ENCODE measurements at places on chromosomes 13 and 19.

GRCh38 chr13:49110122-49110912 lies 109.8 kb upstream of the MLNR start:
- peak; percentile 81 for DNase-seq

- no peak for DNase-seq
Observed at GRCh38 chr19:6528544-6529121, 2.2 kb upstream of the TNFSF9 start.

GRCh38 chr13:49097374-49097773 lies 121.7 kb downstream of the FNDC3A start:
- DNase-seq: no peak

- no peak for DNase-seq
Observed at GRCh38 chr19:36838784-36839324, 667 bp upstream of the ZNF790 start.

DNA sequence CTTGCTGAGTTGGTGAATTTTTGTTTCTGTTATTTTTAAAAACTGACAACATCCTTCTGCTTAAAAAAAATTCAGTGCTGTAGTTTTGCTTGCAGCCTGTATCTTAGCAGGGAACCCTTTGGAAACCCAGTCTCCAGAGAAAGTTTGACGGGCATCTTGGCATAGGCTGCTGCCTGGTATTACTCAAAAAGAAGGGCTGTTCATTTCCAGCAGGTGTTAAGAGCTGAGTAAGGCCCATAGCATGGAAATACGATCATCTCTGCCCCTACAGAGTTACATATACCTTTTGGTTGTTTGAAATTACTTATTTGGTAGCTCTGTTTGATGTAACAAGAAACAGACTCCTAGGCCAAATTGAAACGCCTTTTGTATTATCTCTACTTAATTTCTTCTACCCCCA lies 41.5 kb downstream of the URI1 start:
- DNase-seq: no peak

- DNase-seq: no peak
Observed at GRCh38 chr13:107493266-107493665, 722.1 kb downstream of the LIG4 start.

DNA sequence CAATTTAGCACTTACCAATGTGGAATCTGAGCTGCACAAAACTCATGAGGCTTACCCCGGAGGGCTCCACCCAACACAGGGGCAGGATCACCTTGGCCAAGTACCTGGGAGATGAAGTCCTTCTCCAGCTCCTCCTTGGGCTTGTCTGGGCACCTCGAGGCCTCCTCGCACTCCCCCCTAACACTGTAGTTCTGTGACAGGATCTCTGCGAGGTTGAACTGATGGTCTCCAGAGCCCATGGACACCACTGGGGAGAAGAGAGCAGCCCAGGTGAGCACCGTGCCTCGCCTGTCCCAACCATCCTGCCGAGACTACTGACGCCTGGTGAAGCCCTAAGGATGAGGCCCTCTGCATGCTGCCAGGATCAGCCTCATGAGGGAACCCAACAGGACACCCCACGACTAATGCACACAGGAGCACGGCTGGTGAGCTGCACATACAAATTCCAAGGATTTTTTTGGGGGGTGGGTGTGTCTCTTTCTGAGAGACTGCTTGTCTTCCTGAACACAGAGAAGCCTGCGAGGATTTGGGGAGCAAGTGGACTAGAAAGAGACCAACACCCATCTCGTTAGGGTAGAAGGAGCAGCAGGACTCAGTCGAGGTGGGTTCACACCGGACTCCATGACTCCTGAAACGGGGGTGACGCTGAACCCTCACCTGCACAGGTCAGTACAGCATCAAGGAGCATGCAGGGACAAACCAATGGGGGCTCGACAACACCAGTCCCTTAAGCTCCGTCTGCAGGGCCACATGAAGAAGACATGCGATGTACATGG lies 10.1 kb downstream of the MIER2 start:
- no peak for DNase-seq

DNA sequence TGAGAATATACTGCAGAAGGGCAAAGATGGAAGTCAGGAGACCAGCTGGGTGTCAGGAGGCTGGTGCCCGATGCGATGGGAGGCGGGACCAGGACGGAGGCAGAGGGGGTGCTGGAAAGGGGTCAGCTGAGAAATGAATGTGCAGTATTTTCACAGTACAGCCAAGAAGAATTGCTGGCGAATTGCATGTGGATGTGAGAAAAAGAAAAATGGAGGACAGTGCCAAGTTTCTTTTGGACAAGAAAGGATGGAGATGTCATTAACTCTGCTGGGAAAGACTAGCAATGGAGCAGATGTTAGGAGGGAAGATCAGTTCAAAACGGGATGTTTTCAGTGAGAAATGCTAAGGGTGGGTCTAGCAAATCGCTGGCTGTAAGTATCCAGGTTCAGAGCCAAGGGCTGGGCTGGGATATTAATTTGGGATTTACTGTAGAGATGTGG lies 7.0 kb downstream of the CRYL1 start:
- no peak for DNase-seq

GRCh38 chr13:29975283-29975682 lies 124.9 kb upstream of the UBL3 start:
- no peak for DNase-seq

DNA sequence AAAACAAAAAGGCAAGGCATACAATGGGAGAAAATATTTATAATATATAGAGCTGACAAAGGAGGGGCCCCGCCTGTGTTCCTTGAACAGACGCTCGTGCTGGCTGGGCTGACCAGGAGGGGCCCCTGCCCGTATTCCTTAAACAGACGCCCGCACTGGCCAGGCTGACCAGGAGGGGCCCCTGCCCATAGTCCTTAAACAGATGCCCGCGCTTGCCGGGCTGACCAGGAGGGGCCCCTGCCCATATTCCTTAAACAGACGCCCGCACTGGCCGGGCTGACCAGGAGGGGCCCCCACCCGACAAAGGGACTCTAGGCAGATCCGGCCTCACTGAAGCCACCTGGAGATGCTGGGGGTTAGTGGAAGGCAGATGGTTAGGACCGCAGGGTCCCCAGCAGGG lies 9.3 kb downstream of the ADPRHL1 start:
- DNase-seq: no peak

DNA sequence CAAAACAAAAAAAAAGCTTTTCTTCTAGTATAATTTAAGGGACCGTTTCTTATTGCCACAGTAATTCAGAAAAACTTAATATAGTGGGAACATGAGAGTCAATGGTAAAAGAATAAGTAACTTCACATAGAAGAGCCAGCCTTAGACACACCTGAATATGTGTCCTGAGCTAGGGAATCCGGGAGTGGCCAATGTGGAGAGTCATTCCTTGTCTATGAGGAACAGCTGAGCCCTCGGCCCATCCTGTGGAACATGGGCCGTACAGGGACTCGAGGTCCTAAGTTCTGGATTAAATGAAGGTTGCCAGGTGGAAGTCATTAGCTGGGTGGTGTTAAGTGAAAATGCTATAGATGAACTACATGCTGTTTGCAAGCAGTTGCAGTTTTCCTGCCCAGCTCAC lies 32.2 kb downstream of the EFNB2 start:
- no peak for DNase-seq

DNA sequence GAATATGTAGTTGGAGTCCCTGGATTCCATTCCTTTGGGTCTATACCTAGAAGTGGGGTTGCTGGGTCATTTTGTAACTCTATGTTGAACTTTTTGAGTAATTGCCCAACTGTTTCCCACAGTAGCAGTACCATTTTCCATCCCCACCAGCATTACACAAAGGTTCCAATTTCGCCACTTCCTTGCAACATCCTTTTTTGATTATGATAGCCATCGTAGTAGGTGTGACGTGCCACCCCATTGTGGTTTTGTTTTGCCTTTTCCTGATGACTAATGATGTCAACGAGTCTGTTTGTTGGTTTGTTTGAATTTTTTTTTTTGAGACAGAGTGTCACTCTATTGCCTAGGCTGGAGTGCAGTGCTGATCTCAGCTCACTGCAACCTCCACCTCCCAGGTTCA lies 3.3 kb upstream of the PEX11G start:
- peak; percentile 29 for DNase-seq

GRCh38 chr13:41774605-41775218 lies 186.2 kb downstream of the VWA8 start:
- DNase-seq: no peak

DNA sequence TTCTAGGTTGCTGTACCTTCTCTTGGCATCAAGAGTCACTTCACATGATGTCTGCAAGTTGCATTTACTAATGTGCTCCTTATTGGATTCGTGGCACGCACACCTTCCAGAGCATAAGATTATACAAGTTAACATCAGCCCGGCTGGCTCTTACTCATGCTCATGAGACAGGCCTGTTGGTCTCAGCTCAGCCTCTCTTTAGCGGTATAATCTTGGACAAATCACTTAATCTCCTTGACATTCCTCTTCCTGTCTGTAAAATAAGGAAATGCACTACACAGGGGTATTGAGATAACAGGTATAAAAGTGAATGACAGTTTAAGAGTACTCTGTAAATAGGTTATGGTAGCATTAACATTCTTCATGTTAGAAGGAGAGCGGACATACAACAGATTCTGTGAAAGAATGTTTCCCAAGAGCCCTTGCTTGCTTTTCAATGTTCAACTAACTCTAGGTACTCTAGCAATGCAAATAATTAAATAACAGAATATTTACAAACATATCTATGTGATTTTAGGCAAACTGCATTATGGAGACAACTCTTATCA lies 181.1 kb downstream of the FGF14 start:
- DNase-seq: no peak

DNA sequence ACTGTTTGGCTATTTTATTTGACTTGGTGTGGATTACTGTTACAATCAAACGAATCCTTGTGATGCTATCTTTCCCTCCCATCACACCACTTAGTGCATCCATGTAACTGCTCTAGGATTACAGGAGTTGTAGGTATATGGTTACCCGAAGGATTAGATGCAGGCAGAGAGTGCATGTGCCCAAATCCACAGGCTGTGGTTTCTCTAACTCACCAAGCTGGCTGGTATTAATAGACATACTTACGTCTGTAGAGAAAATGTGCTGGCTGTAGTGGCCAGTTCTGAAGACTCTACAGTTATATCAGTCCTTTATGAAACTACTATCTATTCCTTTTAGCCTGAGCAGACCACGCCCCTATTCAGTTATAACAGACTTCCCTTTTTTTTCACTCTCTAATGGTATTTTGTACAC lies 1.1 kb upstream of the HMGB1 start:
- no peak for DNase-seq

DNA sequence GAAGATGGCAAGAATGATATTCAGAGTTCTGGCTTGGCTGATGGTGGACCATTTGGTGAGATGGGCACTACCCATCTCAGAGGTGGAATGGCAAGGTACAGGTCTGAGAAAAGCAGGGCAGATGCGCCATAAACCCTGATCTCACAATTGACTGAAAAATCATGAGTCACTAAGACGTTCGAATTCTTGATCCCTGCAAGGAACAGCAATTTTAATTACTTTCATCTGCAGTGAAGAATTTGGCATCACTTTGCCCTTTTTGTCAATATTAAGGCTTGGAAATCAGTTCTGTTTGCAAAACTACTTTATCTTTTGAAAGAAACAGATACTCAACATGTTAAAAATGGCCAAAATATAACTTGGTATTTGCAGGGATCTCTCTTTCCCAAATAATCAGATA lies 38.1 kb downstream of the HTR2A start:
- no peak for DNase-seq

GRCh38 chr19:45446295-45446694 lies 21.5 kb upstream of the FOSB start:
- peak; percentile 61 for DNase-seq

DNA sequence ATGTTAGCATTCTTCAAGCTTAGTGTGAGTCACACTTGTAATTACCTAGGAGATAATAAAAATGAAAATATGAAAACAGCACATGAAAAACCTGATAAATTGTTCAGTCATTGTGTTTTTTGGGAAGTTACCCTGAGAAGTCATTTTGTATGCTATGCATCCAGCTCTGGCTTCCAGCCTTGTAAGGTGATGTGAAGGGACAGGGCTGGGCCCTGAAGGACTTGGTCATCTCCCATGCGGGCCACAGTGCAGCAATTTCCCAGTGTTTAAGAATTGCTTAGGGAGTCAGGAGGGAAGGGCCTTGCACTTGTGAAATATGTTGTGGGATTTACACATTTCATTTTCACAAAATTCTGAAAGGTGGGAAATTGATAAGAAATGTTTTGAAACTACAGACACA lies 41.3 kb downstream of the ARHGEF7 start:
- DNase-seq: no peak

GRCh38 chr19:54383330-54383729 lies 18.6 kb upstream of the LAIR1 start:
- DNase-seq: no peak

- DNase-seq: peak; percentile 38
Observed at GRCh38 chr19:48815870-48816501, 5.2 kb upstream of the BCAT2 start.

DNA sequence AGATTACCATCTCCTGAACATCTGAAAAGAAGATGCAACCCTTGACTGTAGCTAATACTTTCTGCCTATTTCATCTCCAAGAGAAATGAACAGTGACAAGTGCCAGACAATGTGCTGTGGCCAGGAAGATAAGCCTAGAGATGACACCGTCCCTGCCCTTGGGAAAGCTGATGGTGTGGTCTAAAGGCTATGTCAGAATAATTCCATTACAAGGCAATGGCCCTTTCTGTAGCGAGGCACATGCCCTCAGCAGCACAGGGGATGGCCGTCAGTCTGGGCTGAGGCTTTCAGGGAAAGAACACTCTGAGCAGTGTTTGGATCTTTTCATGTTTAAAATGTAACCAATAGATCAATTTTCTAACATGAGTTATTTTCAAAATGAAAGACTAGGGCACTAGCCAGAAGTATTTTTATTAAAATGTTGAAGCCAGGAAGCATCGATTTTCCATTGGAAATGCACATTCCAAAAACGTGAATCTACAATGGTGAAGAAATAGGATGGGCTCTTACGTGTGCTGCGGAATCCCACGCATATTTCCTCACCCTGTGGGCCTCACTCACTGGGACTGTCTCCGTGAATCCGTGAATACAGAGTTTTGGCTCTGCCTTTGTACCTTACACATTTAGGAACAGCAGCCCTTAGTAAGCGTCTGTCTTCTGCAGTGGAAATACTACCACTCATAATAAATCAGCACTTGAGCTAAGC lies 22.0 kb downstream of the COL4A1 start:
- DNase-seq: no peak

- DNase-seq: peak; percentile 56
Observed at GRCh38 chr13:46679369-46680120, 117.4 kb downstream of the ESD start.

- DNase-seq: no peak
Observed at GRCh38 chr13:99967869-99968520, 3.6 kb downstream of the ZIC5 start.

GRCh38 chr13:29170436-29171082 lies 350.4 kb downstream of the MTUS2 start:
- no peak for DNase-seq

GRCh38 chr19:19743176-19743575 lies 10.3 kb upstream of the ZNF14 start:
- DNase-seq: no peak
